ENCODE measurements at places on chromosomes 12 and 14.

DNA sequence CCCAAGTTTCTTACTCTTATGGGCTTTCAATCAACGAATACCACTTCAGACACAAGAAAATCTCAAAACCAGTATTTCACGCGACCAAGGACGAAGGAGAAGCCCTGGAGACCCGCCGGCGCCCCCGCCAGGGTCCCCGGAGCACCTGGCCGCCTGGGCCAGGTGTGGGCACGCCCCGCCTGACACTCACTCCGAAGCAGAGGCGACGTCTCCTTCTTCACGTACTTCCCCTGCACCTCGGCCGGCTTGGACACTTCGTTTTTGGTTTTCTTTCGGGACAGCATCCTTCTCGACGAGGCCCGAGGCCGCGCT, 466 bp downstream of the SAV1 start:
- H3K27me3 ChIP-seq: no peaks in the 10 kb centered on the region
- peak overlapping the region; percentile 91 for H3K27ac ChIP-seq
- peaks cover 22% of the 10 kb centered on the region for H3K4me1 ChIP-seq
- H3K36me3 ChIP-seq: peaks cover 9% of the 10 kb centered on the region
- peak overlapping the region; percentile 46 for H3K4me3 ChIP-seq

- H3K27ac ChIP-seq: no peak overlapping the region
- no peak overlapping the region for H3K4me3 ChIP-seq
- H3K4me1 ChIP-seq: no peaks in the 10 kb centered on the region
- no peaks in the 10 kb centered on the region for H3K36me3 ChIP-seq
Observed at GRCh38 chr12:86233126-86233525, 23.1 kb downstream of the MGAT4C start.

- peak overlapping the region; percentile 44 for H3K27ac ChIP-seq
- H3K27me3 ChIP-seq: peaks cover 3% of the 10 kb centered on the region
- H3K4me3 ChIP-seq: no peak overlapping the region
- peak; percentile 33 for DNase-seq
- H3K4me1 ChIP-seq: peaks cover 19% of the 10 kb centered on the region
Observed at GRCh38 chr14:101706509-101707067, 54.9 kb upstream of the PPP2R5C start.

GRCh38 chr14:91169951-91170350, 56.1 kb downstream of the DGLUCY start:
- H3K4me1 ChIP-seq: no peaks in the 10 kb centered on the region
- H3K36me3 ChIP-seq: peaks cover 81% of the 10 kb centered on the region
- no peak overlapping the region for H3K4me3 ChIP-seq
- no peaks in the 10 kb centered on the region for H3K27me3 ChIP-seq
- no peak for DNase-seq
